Liver (tissue), 10 donors: ENCODE measurements at places on chromosomes 4 and X. TPM values are rescaled to one million over a fixed set of nuclear protein-coding genes. Genes with fewer than 3 reads are reported as not detected.

The STS gene
- polyA plus RNA-seq, result 2.6 TPM

The GAB3 gene
- polyA plus RNA-seq, result 0.66 TPM

GRCh38 chrX:41596596-41596995, 92.2 kb upstream of the GPR34 start:
- DNase-seq, result no peak

The PABPC5 gene
- 0.18 TPM for polyA plus RNA-seq

GRCh38 chrX:125210146-125210545, 109.5 kb upstream of the TEX13C start:
- DNase-seq, result no peak

The NWD2 gene
- polyA plus RNA-seq, result not detected

DNA sequence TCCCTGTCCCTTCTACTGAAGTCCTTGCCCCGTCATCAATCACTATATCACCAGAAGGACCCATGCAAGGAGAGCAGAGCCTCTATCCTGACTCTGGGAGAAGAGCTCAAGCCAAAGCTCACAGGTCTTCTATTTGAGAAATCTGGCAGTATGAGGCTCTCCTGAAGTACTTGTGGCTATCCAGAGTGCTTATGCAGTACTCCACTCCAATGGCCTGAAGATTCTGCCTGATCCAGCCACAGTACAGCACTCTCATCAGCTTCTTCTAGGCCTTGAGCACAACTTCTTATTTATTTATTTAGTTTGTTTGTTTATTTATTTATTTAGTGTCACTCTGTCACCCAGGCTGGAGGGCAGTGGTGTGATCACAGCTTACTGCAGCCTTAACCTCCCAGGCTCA, 13.0 kb downstream of the USP26 start:
- DNase-seq, result no peak

The PALLD gene
- 17.4 TPM for polyA plus RNA-seq

- no peak for DNase-seq
These were observed 67.5 kb downstream of the TECRL start for GRCh38 chr4:64341711-64342110.

The CXCL6 gene
- 3.4 TPM for polyA plus RNA-seq
